HepG2 (cell line): ENCODE measurements at places on chromosomes 11 and 22. TPM values are rescaled to one million over a fixed set of nuclear protein-coding genes. Genes with fewer than 3 reads are reported as not detected.

The NUP98 gene
- polyA plus RNA-seq, result 73.6 and 76.6 TPM in 2 replicates

The TNNI2 gene
- polyA plus RNA-seq, result 12.0 and 21.2 TPM in 2 replicates

The HIRA gene
- 21.5 and 29.9 TPM in 2 replicates for polyA plus RNA-seq

The ME3 gene
- polyA plus RNA-seq, result 0.22 TPM in 1 of 2 replicates, not detected in the other

The RIMBP3B gene
- not detected in 2 replicates for polyA plus RNA-seq

The FAM83F gene
- not detected in 2 replicates for polyA plus RNA-seq

DNA sequence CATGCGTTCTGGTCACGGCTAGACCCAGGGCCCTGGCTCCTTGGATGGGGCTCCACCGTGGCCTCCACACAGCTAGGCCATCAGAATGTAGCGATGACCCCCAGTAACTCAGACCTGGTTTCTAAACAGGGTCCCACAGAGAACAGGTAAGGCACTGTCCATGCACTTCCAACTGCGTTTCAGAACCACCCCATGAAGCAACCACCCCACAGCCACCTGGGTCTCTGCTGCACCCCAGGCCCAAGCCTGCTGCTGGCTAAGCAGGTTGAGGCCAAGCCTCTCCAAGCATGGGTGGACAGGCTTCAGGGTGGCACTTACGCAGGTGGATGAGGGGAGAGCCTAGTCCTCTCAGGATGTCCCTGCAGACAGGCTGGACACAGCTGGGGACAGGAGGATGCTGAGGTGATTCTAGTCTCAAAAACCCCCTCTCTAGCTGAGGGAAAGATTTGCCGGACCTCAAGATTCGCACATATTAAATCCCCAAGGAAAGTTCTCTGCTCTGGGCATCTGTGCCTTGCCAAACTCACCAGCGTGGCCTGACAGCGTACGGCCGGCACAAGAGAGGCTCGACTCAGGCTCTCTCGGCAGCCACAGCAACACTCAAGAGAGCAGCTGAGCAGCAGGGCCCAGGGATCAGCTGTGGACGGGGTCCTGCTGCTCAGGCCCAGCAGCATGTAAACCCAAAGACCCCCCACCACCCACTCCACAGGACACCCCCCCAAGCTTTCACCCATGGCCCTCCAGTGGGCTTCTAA, 141.6 kb downstream of the CRYBB2 start:
- peaks cover 71% of the 10 kb centered on the region; the same call in 2 of the 3 replicates for H3K36me3 ChIP-seq
- H3K4me1 ChIP-seq, result no peaks in the 10 kb centered on the region
- no peak for DNase-seq
- H3K4me3 ChIP-seq, result no peak overlapping the region
- no peaks in the 10 kb centered on the region for H3K27me3 ChIP-seq

- H3K36me3 ChIP-seq, result no peaks in the 10 kb centered on the region
- no peaks in the 10 kb centered on the region for H3K4me1 ChIP-seq
- no peak overlapping the region for H3K27ac ChIP-seq
- DNase-seq, result no peak
These were observed 28.4 kb upstream of the RAB38 start for GRCh38 chr11:88203604-88204003.

- H3K4me3 ChIP-seq, result no peak overlapping the region
- no peak for DNase-seq
- H3K4me1 ChIP-seq, result peaks cover 43% of the 10 kb centered on the region
- no peak overlapping the region for H3K27ac ChIP-seq
- no peaks in the 10 kb centered on the region for H3K36me3 ChIP-seq
These were observed 62.7 kb upstream of the FTH1 start for GRCh38 chr11:62030071-62030684.

- no peak for DNase-seq
- H3K4me3 ChIP-seq, result no peak overlapping the region
- no peak overlapping the region for H3K27ac ChIP-seq
- H3K27me3 ChIP-seq, result no peaks in the 10 kb centered on the region; the same call in 2 of the 3 replicates
- H3K36me3 ChIP-seq, result peaks cover 32% of the 10 kb centered on the region; the same call in 2 of the 3 replicates
These were observed 5.8 kb downstream of the CARS1 start for GRCh38 chr11:3051196-3052108.

DNA sequence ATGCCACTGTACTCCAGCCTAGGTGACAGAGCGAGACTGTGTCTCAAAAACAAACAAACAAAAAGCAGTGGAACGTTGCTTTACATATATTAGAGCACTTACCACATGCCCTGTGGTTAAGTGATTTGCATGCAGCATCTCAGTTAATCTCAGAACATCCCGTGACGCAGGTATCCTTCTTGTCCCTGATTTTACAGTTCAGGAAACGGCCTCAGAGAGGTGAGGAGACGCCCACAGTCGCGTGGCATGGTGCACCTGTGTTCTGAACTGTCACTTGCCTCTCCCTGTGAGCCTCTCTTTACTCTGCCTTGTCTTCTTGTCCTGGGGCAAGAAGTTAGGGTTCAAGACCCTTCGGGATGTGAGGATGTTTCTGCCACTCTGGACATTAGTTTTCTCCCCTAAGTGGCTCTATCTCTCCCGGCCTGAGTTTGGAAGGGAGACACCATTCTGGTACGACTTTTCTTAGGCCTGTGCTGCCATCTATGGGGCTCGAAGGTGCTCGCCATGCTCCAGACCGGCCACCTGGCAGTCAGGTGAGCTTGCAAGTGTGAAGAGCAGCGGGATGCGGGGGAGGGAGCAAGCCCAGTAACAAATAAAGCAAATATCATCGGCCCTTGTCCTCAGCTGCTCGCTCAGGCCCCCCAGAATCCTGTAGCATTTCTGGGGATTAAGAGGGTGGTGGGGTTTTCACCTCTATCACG, 25.6 kb downstream of the YWHAH start:
- peak; percentile 61 for DNase-seq
- H3K4me3 ChIP-seq, result peak overlapping the region; percentile 42
- no peaks in the 10 kb centered on the region for H3K36me3 ChIP-seq
- H3K4me1 ChIP-seq, result peaks cover 29% of the 10 kb centered on the region
- H3K27ac ChIP-seq, result no peak overlapping the region
- H3K27me3 ChIP-seq, result peaks cover 9% of the 10 kb centered on the region; the same call in 2 of the 3 replicates

DNA sequence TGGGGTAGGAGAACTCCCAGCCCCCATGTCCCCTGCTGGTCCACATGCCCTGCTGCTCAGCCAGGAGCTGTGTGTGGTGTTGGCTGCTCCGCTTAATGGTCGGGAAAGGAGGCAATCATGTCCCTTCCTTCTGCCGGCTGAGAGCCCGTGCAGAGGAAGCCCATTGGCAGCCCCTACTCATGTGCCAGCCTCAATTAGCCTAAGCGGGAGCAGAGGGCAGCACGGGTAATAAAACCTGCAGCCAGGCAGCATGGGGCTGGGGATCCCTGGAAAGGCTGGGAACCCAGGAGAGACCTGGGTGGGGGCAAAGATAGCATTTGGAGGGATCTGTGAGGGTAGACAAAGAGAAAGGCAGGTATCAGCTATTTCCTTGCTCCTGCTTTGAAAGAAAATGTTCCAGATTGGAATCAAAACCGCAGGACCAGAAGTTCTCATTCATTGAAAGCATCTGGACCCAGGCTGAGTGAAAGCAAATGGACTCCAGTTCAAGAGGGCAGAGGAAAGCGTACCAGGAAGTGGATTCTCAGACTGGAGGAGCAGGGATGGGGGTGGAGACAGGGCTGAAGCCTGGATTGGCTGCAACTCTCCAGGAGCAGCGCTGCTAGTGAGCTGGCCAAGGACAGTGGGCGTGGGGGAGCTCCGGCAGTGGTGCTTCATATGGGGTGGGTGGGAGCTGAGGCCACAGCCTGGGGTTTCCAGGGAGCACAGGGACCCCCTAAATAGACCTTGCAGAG, 103.4 kb upstream of the NECTIN1 start:
- H3K36me3 ChIP-seq, result no peaks in the 10 kb centered on the region
- peaks cover 6% of the 10 kb centered on the region; the same call in 1 of the 2 replicates for H3K4me1 ChIP-seq
- DNase-seq, result peak; percentile 11

DNA sequence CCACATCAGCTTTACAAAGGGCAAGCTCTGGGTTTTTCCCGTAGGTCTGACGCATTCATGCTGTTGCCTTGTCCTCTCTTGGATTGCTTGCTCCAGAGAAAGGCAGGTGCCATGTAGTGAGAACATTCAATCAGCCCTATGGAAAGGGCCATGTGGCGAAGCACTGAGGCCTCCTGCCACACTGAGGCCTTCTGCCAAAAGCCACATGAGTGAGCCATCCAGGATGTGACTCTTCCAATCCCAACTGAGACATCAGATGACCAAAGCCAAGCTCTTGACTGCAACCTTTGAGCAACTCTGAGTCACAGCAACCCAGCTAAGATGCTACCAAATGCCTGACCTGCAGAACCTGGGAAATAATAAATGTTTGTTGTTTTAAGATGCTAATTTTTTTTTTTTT, 9.0 kb upstream of the PANX3 start:
- H3K36me3 ChIP-seq, result no peaks in the 10 kb centered on the region
- H3K4me1 ChIP-seq, result no peaks in the 10 kb centered on the region
- H3K27me3 ChIP-seq, result no peaks in the 10 kb centered on the region; the same call in 1 of the 2 replicates
- no peak overlapping the region for H3K4me3 ChIP-seq

DNA sequence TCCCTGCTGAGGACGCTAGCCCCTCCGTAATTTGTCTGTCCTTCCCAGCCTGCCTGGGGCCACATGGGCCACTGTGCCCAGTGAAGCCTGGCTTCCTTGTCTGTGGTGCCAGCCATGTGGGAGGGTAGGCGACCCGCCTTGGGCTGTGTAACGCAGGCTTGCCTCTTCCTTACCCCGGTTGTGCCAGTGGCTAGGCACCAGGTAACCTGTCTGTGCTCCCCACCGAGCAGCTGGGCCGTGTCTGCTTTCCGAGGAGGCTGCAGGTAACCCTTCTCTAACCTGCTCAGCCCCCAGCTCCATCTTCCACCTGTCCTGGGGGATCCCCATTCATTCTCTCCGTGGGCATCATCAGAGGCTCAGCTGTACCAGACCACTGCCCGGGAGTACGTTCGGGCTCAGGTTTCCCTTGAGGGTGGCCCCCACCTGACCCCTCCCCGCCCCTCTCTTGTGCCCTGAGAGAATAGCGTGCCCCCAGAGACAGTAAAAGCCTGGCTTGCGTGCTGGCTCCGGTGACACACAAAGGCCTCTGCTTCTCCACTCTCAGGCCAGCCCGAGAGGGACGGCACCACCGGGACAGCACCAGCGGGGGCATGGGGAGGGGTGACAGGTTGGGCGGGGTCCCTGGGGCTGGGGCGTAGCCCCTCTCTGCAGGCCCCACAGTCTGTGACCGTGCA, 79.1 kb downstream of the CDKN1C start:
- H3K27ac ChIP-seq, result no peak overlapping the region
- H3K27me3 ChIP-seq, result peaks cover 19% of the 10 kb centered on the region
- no peak overlapping the region for H3K4me3 ChIP-seq
- peaks cover 16% of the 10 kb centered on the region for H3K4me1 ChIP-seq

DNA sequence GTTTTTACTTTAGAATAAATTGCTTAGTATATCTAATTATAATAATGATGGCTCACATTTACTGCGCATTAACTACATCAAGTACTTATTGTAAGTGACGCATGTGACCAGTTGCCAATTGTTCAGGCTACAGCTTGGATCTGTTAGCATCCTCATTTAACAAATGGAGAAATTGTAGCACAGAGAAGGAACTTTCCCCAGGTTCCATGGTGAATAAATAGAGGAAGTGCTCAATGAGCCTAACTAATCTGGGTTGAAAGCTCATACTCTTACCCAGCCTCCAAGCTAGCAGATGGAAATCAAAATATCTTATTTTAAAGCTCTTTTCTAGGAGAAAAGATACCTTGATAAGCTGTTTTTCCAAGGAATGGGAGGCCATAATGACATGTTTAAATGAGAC, 19.8 kb downstream of the MMP27 start:
- no peaks in the 10 kb centered on the region for H3K4me1 ChIP-seq
- no peak overlapping the region for H3K27ac ChIP-seq
- H3K36me3 ChIP-seq, result no peaks in the 10 kb centered on the region
- H3K4me3 ChIP-seq, result no peak overlapping the region
- no peaks in the 10 kb centered on the region for H3K27me3 ChIP-seq
- no peak for DNase-seq

GRCh38 chr11:10366568-10367331, 61.9 kb downstream of the ADM start:
- peak; percentile 67 for DNase-seq
- 0 out of 2 replicates have a peak overlapping the region, but pooled peaks have one; percentile 21 for H3K4me3 ChIP-seq
- no peaks in the 10 kb centered on the region for H3K36me3 ChIP-seq
- H3K4me1 ChIP-seq, result peaks cover 15% of the 10 kb centered on the region
- H3K27me3 ChIP-seq, result no peaks in the 10 kb centered on the region
- H3K27ac ChIP-seq, result no peak overlapping the region

DNA sequence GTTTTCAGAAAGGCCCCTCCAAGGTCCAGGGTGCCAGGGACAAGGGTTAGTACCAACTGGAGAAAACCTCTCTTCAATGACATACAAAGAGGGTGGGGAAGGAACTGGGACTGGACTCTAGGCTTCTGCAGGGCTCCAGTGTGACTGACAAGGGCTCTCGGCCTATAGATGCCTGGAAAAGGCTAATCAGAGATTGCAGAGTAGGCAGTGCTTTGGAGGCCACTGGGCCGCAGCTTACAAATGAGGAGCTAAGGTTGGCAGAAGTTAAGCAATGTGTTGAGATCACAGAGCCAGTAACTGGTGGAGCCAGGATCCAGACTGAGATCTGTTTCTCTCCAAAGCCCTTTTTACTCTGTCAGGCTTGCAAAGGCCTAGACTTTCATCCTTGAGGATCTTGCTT, 7.4 kb upstream of the DGKZ start:
- H3K27ac ChIP-seq, result no peak overlapping the region
- H3K27me3 ChIP-seq, result peaks cover 5% of the 10 kb centered on the region
- H3K36me3 ChIP-seq, result no peaks in the 10 kb centered on the region
- DNase-seq, result no peak
- peaks cover 30% of the 10 kb centered on the region for H3K4me1 ChIP-seq

DNA sequence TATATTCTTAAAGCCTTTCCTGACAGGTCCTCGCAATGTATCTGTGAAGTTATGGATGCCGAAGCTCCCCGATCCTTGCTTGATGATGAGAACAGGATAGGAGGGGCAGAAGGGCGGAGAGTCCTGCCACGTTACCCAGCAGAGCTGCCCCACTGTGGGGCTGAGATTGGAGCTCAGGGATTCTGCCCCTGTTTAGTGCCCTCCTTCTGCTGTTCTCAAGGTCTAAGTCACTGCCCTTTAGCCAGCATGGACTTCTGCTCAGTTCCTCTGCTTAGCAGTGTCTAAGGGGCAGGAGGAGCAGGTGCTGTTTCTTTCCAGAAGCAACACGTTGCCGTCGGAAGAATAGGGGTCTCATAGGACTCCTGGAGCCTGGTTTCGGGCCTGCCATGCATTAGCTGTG, 164.2 kb upstream of the B3GAT1 start:
- DNase-seq, result no peak
- no peaks in the 10 kb centered on the region for H3K36me3 ChIP-seq
- H3K4me1 ChIP-seq, result no peaks in the 10 kb centered on the region
- peaks cover 5% of the 10 kb centered on the region for H3K27me3 ChIP-seq
- H3K27ac ChIP-seq, result no peak overlapping the region
